ENCODE measurements at places on chromosomes 16 and 17.

DNA sequence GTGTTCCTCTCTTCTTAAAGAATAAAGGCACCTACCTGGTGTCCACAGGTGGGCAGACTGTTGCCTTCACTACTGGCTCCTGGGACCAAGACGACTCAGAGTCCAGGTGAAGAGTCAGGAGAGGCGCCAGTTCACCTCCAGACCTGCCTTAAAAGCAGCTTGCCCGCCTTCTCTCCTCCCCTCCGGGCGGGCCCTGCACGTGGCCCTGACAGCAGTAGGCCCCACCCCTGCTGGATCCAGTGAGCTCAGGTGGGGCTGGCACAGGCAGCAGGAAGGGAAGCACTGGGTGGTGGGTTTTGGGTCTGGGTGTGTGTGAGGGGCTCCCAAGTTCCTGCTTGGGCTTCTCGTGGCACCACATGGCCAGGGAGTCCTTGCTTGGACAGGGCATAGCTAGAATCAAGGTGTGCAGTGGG, at the start of gene TNS4:
TNS4 (minus strand) TSS at position 125 of the 413 bp plus-strand sequence. CDS start 5,198 bp downstream, outside the sequence.
- DNase-seq = no peak

DNA sequence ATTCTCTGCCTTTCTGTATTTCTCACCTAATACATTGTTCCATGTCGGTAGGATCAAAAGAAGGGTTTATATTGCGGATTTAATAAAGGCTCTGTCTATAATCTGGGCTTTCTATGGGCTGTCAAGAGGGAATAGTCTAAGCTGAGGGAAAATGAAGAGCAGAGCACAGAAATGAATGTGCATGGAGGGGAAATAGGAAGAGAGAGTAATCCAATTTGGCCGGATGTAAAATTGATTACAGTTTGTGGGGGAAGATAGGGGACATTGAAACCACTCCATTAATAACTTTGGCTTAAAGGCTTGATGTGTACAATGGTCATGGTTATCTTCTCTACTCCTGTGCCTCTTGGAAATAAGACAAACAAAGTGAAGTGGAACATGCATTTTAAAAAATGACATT, 334.2 kb upstream of the CDH8 start:
- DNase-seq = no peak

DNA sequence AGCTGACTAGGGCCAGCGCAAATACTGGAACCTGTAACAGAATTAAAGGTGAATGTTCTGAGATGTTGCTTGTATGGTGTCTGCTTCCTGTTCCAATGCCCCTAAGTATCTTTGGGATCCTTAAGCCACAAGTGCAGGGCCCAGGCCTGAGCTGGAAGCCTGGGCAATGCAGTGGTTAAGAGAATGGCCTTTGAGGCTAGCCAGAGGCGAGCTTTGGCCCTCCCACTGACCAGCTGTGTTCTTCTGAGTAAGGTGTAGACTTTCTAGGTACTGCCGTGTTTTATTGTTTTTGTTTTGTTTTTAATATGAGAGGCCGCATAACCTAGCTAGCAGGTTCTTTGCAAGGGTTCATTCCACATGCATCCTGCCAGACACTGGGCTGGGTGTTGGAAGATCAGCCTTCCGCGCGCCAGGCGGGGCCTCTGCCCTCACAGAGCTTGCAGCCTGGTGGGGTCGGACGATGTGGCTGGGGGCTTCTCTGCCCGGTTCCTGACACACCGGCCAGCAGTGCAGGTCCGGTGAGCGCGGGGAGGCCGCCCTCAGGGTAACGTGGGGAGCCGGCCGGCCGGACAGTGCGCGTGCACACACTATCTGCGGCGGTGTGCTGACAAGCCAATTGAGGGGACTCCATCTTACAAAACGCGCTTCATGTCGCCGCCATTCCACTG, 551 bp upstream of the MLX start:
- DNase-seq = no peak

- DNase-seq = no peak
Measured at GRCh38 chr16:55000595-55000994, 69.9 kb downstream of the IRX5 start.

DNA sequence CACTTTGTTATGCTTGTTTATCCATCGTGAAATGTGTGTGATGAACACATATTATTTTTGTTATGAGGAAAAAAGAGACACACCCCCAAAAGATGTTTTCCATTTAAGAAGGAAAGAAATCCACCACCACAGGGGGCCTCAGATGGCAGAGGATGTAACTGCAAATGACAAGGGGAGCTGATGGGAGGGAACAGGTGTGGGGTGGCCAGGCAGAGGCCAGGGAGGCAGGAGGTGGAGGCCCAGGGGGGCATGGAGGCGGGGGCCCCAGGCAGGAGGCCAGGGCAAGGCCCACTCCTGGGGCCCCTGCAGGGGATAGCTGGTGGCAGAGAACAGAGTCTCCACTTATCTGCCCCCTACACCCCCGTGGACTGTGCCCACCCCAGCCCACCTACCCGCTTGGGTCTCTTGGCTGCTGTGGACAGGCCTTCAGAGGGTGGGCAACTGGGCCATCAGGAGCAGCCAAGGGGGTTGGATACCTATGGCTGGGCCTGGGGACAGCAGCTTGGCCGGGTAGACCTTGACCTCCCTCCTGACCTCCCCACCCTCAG, 28.0 kb downstream of the PPL start:
- DNase-seq = no peak

- no peak for DNase-seq
Measured at GRCh38 chr17:8482546-8482945, 46.9 kb downstream of the NDEL1 start.

DNA sequence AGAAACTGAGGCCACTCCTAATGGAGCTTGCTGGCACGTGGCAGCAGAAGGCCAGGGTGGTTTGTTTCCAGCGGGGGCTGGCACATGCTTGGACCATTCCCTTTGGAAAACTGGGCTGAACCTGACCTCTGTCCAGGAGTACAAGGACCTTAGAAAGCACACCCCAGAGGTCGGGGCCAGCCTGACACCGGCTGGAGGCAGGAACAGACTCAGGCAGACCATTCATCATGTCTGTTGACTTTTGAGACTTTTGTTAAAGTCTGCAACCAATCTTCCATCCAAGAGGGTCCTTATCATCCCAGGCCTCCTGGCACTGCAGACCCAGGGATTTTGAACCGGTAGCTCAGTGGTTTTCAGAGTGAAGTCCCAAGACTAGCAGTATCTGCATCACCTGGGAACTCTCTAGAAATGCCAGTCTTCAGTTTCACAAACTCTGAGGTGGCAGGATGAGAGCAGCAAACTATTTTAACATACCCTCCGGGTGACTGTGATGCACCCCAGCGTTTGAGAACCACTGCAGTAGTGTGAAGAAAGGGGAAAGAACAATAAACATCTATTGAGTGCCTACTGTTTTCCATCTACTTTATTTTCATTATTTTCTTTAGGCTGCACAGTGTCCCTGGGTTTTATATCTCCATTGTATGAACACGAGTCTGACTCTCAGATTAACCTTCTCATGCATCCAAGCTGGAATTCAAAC, 145.3 kb upstream of the PLCG2 start:
- no peak for DNase-seq

DNA sequence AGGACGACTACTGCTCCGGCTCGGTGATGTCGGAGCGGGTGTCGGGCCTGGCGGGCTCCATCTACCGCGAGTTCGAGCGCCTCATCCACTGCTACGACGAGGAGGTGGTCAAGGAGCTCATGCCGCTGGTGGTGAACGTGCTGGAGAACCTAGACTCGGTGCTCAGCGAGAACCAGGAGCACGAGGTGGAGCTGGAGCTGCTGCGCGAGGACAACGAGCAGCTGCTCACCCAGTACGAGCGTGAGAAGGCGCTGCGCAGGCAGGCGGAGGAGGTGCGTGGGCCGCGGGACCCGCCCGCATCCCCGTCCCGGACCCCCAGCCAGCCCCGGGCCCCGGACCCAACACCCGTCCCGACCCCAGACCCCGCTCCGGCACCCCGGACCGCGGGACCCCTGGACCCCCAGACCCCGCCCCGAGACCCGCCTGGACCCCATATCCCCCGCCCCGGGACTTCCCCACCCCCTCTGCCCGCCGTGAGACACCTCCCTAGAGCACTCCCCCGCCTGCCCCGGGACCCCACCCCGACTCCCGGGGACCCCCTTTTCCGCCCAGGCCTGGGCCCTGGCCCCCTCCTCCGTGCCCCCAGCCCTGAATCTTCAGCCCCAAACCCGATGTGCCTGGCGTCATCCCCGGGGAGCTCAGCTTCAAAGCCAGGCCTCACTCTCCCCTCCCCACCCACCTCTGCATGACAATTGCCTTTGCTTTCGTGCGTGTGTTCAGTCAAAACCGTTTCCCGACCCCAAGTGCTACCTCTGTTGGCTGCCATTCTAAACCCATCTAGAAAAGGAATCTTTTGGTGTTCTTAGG, 594 bp downstream of the MAPK8IP3 start:
- DNase-seq = peak; percentile 61

DNA sequence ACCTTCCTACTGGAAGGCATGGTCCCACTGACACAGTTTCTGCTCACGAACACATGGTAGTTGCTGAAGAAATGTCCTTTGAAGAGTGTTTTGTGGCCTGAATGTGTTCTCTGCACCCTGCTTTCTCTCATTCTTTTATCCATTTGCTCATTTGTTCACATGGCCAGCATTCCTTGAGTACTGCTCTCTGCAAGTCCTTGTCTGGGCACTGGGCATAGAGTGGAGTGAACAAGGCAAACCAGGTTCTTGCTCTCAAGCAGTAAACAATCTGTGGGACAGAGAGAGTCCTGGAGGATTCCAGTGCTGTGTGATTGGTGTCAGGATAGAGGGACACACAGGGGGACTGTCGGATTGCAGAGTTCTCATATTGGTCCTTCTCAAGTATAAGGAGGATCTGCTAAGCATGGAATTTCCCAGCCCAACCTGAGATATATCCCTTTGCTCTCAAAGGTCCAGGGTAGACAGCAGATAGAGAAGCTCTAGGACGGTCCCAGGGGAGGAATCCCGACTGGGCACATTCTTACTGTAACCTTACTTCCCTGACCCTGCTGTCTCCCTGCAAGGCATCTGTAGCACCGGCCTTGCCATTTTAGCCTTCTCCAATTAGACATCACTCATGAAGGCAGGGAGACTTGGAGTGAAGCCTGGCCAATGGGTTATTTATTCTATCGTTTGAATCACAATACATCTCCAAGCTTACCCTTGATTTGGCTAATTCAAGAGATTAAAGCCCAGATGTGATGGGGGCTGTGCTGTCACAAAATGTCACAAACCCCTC, 32.3 kb downstream of the ARL4D start:
- no peak for DNase-seq

- DNase-seq = no peak
Measured at GRCh38 chr17:2188971-2189630, 114.5 kb downstream of the SMG6 start.

DNA sequence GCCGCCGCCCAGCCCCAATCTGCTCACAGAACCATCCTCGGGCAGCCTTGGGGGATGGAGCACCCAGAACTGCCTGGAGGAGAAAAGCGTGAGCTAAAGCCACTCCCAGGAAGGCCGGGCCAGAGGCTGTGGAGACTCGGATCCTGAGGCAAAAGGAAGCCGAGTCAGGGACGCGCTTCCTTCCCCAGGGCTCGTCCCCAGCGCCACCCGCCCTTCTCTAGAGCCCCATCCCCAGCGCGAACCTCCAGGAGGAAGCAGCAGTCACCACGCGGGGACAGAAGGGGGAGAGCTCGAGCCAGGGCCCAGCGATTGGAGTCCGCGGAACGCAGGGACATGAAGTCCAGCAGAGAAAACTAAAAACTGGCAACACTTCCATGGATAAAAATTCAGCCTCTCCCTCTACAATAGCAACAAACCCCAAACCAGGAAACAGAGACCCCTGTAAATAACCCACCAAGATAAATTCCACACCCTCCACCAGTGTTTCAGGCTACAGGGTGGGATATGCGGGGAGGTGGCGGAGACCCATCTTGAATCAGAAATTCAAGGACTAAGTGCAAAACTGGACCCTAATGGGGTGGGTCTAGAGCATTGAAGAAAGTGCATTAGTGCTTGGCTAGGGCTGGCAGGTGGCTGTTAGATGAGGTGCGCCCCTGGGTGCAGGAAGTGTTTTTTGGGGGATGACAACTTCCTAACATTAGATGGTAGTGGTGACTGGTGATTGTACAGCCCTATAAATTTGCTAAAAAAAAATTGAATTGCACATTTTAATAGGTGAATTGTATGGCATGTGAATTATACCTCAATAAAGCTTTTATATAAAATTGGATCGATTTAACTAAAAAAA, 116.1 kb upstream of the METRNL start:
- peak; percentile 47 for DNase-seq

GRCh38 chr17:61567045-61567802, 23.8 kb downstream of the NACA2 start:
- DNase-seq = no peak

DNA sequence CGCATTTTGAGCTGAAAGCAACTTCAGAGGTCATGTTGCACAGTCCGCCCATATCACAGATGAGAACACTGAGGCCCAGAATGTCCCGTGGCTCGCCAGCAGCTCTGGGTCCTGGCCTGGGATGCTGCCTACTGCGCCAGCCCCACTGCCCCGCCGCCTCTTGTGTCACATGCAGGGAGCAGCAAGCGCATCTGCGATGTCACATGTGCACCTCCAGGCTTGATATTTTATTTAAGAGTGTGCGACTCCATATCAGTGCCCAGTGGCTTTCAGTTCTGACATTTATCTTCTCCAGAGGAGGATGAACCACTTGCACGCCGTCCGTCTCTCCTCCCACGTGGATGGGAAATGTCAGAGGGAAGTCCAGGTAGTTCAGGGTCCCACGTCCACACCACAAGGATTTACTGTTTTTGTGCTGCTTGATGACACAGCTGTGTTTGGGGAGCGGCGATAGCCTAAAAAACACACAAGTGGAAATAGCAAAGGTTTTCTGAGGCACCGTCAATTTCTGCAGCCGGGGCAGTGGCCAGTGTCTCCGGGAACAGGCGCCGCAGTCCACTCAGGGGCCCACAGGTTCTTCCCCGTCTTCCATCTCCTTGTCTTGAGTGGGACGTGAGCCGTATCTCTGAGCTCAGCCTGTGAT, 7.0 kb upstream of the RBFOX3 start:
- no peak for DNase-seq

DNA sequence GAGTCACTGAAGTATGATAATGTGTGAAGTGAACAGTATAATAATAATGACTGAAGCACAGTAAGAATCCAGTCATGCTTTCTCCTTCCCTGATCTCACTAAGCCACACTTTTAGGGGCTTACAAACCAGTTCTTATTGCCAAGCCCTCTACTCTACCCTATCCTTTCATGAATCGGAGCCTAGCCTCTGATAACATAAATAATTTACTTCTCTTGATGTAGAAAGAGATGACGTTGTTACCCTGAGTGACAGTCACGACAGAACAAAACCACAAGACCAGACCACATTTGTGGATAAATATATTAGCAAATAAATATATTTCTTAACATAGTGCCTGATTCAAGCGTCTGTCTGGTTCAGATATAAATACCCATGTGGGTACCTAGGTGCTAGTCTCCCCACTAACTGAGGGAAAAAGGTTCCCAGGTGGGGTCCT, 1.4 kb upstream of the SUPT4H1 start:
- no peak for DNase-seq

GRCh38 chr17:14355556-14355955, 54.7 kb downstream of the HS3ST3B1 start:
- no peak for DNase-seq

GRCh38 chr16:67594256-67594915, 32.1 kb downstream of the CTCF start:
- no peak for DNase-seq

- no peak for DNase-seq
Measured at GRCh38 chr16:83070416-83071209, 443.8 kb downstream of the CDH13 start.

GRCh38 chr17:27536781-27537180, 80.5 kb downstream of the KSR1 start:
- DNase-seq = no peak
